ENCODE measurements at places on chromosomes 4 and X.

GRCh38 chr4:69760455-69760854 lies at the start of gene SULT1B1:
SULT1B1 (minus strand) TSS chr4:69760620; CDS start chr4:69755217, 5,403 bp downstream.
- no peak for DNase-seq

DNA sequence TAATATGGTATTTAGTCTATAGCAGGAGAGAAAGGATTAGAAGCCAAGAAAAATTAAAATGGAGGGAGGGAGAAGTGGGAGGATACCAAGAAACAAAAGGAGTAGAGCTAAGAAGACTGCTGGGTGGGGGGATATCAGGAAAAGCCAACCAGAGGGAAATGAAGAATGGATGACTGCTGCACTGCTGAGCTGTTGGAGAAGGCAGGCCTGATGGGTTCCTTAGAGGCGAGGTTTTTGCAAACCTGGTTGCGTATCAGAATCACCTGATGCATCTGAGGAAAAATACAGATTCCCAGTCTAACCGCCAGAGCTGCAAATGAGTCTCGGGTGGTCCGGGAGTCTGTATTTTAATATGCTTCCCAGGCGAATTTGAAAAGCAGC lies 1.5 kb downstream of the PGRMC1 start:
- no peak for DNase-seq

- DNase-seq = no peak
These were observed 123.8 kb upstream of the FAM9C start for GRCh38 chrX:13168269-13168668.

DNA sequence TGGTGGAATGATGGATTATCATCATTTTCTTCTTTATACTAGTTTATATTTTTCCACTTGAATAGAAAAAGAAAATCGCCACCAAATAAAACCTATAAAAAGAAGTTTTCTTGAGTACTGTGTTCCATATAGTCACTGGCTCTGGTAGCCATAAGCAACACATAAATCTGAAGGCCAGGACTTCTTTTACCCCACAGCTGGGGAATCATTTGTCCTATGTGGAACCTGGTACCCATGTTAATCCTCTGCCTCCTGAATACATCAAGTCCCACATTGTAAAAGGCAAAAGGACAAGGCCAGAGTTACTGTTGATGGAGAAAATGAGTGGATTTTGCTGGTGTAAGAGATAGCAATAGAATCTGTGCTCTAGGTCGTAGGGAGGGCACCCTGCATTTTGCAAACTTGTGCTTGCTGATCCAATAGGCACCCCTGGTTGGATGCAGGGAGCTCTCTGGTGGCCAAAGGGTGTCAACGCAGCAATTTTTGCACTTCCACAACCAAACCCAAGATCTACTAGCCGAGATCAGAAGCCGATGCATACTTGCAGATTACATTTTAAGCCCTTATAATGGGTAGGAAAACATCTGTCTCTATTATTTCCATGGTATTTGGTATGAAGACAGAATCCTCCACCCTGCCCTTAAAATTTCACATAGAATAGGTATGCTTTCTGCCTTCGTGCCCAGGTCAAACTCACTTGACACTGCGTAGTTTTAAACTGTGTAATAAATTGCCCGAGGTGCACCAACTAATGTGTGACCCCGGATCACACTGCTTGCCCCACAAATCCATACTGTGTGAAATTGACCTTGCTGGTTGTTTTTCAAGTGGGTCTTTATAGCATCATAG lies 146.2 kb upstream of the SCML1 start:
- DNase-seq = no peak

- no peak for DNase-seq
These were observed 384.2 kb downstream of the SH3BGRL start for GRCh38 chrX:81586096-81586495.

- no peak for DNase-seq
These were observed 260.0 kb downstream of the GLUD2 start for GRCh38 chrX:121307449-121307848.

DNA sequence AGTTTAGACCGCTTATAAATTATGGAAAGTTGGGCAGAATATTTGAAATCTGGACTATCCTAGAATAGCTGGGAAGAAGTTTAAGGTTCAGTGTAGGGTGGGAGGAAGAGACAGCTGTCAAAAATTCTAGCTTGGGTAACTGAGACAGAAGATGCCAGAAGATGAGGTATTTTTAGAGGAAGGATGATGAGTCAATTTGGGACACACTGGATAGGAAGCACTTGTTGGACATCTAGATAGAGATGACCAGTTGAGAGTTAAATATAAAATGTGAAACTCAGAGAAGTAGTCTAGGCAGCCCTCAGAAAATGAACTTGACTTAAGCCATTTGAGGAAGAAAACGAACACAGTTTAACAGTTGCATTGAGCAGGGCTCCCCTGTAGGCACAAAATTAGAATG lies 137.9 kb upstream of the MAP9 start:
- DNase-seq = no peak
